ENCODE measurements at places on chromosomes 5 and 9.

DNA sequence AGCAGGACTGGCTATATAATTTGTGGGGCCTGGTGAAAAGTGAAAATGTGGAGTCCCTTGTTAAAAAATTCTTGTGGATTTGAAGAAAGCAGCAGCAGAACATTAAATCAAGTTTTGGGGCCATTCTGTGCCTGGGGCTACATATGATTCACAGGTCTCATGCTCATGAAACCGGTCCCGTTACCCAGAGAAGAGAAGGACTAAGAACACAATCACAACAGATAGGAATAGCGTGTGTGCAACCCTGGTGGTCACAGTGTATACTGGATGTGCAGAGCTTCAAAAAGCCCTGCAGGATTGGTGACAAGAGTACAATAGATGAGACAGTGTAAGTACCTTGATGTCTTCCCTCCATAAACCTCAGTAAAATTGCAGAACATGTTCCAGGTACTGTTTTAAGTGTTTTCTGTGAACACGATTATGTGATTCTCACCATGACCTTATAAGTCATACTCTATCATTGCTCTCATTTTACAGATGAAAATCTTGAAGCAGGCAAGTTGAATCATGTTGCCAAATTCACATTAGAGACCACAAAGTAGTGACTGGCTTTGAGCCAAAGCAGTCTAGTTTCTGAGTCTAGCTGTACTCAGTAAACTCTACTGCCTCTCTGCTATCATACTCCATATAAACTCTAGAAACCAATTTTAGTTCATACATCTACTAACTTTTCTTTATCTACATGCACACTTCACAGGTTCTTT is 636.5 kb downstream of the TAF11L14 start:
- no peak for DNase-seq

DNA sequence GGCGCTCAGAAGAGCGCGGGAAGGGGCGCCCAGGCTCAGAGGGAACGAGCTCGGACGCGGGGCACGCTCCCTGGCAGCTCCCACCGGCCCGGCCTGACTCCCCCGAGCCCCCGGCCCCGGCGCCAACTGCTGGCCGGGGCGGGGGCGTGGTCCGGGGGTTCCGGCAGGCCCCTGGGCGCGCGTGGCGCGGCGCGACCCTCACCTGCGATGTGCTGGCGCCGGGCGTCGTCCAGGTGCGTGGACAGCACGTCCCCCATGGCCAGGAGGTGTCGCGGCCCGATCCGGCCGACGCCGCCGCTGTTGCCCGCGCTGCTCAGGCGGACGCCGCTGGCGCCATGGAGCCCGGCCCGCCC is 43.5 kb upstream of the STXBP1 start:
- DNase-seq = no peak

- peak; percentile 55 for DNase-seq
Observed at GRCh38 chr5:42951293-42951840, 88.8 kb downstream of the ANXA2R start.

- no peak for DNase-seq
Observed at GRCh38 chr9:126151686-126152134, 174.9 kb upstream of the MVB12B start.

GRCh38 chr5:174328631-174329299 is 283.3 kb downstream of the NSG2 start:
- DNase-seq = no peak

DNA sequence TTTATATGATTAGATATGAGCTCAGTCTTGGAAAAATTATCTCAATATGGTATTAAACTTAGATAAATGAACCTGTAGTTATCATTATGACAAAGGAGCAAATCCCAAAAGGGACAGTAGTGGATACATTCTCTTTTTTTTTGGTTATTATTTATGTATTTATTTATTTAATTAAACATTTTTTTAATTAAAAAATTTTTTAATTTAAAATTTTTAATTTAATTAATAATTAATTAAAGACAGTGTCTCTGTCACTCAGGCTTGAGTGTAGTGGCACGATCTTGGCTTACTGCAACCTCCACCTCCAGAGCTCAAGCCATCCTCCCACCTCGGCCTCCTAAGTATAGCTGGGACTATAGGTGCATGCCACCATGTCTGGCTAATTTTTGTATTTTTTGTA is 15.6 kb downstream of the ANKHD1 start:
- no peak for DNase-seq

GRCh38 chr9:120947222-120947621 is 20.6 kb upstream of the TRAF1 start:
- no peak for DNase-seq

DNA sequence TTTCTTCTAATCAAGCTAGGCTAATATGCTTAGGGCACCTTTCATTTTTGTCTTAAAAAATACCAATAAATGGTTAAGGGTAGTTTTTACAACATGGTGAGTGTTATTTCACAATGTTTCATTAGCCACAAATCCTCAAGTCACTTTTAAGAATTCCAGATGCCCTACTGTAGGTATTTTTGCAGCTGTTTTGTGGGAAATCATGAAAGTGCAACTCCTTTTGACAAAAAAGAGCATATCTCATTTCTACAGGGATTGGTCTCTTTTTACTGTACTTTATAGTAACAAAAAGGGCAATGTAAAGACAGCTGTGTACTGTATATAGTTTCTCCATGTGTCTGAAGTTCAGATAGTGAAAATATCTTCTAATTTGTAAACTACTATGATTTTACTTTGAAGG is 28.3 kb upstream of the GAS1 start:
- DNase-seq = no peak

- no peak for DNase-seq
Observed at GRCh38 chr5:131950706-131951105, 5.2 kb upstream of the MEIKIN start.

- no peak for DNase-seq
Observed at GRCh38 chr5:113255579-113256386, 179.0 kb downstream of the TSSK1B start.

All from activated CD8-positive, alpha-beta memory T cell treated with anti-CD3 and anti-CD28 coated beads for 1 hour (primary cell).